ENCODE measurements at places on chromosomes 16 and 17. TPM values are rescaled to one million over a fixed set of nuclear protein-coding genes. Genes with fewer than 3 reads are reported as not detected.

- H3K27ac ChIP-seq: no peak overlapping the region
- no peaks in the 10 kb centered on the region for H3K27me3 ChIP-seq
- H3K4me1 ChIP-seq: no peaks in the 10 kb centered on the region
Observed at GRCh38 chr16:59173408-59173831, 439.3 kb upstream of the GOT2 start.

- DNase-seq: no peak
- peaks cover 6% of the 10 kb centered on the region for H3K4me1 ChIP-seq
- no peaks in the 10 kb centered on the region for H3K36me3 ChIP-seq
- H3K27me3 ChIP-seq: no peaks in the 10 kb centered on the region
Observed at GRCh38 chr17:40470932-40471828, 27.9 kb downstream of the IGFBP4 start.

DNA sequence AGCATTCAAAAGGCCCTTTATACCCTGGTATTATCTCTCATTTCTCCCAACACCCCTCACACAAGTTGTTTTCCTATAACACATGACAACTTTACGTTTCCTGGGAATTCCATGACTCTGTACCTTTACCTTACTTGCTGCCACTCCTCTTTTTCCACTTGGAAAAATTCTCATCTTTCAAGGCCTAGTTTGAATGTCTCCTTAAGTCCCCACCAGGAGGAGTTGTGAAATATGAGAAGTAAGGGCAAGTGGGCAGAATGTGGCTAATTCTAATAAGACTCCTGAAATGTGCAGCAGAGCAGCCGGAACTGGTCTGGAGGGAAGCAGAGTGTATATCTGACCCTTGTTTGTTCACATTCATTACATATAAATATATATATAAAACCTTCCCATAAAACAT is 39.7 kb downstream of the BRCA1 start:
- no peaks in the 10 kb centered on the region for H3K27me3 ChIP-seq
- no peak for DNase-seq
- H3K4me3 ChIP-seq: no peak overlapping the region
- H3K4me1 ChIP-seq: peaks cover 6% of the 10 kb centered on the region
- peaks cover 15% of the 10 kb centered on the region for H3K36me3 ChIP-seq

GRCh38 chr17:50426814-50427787 is 1.1 kb downstream of the ACSF2 start:
- no peak for DNase-seq
- H3K36me3 ChIP-seq: no peaks in the 10 kb centered on the region
- H3K4me3 ChIP-seq: peak overlapping the region; percentile 62
- peaks cover 57% of the 10 kb centered on the region for H3K4me1 ChIP-seq
- H3K27me3 ChIP-seq: no peaks in the 10 kb centered on the region

- no peak overlapping the region for H3K27ac ChIP-seq
- no peaks in the 10 kb centered on the region for H3K27me3 ChIP-seq
- H3K4me1 ChIP-seq: peaks cover 7% of the 10 kb centered on the region
- no peak overlapping the region for H3K4me3 ChIP-seq
- peak; percentile 59 for DNase-seq
Observed at GRCh38 chr17:67689534-67690177, 28.1 kb upstream of the NOL11 start.

- H3K36me3 ChIP-seq: no peaks in the 10 kb centered on the region
- no peak overlapping the region for H3K4me3 ChIP-seq
- no peaks in the 10 kb centered on the region for H3K4me1 ChIP-seq
- no peak overlapping the region for H3K27ac ChIP-seq
Observed at GRCh38 chr16:7517496-7517895, 184.9 kb downstream of the RBFOX1 start.

DNA sequence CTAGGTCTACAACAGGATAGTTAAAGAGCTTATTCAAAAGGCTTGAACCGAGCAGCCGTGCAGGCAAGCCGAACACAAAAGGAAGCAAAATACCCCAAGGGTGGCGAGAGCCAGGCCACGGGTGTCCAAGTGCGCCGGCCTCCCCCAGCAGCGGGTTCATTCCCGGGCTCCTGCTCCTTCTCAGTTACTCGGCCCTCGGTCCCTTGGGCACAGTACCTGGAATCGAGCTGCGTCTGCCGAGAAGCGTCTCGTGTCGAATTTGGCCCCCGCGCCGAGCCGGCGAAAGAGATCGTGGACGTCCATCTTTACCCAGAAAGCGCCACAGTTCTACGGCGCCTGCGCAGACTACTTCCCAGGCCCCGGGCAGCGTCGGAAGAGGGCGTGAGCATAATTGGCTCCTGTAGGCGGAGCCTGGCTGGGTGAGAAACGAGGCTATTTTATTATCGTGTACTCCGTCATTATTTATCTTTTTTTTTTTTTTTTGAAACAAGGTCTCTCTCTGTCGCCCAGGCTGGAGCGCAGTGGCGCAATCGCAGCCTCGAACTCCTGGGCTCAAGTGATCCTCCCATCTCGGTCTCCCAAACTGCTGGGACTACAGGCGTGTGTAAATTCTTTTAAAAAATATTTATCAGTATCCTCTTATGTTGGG is at the start of gene DDX52:
DDX52 (minus strand) TSS at position 329 of the 649 bp plus-strand sequence; CDS start at position 303, 26 bp downstream.
- H3K27ac ChIP-seq: peak within 1 kb of the TSS; percentile 86
- H3K36me3 ChIP-seq: no peaks in the 10 kb centered on the region
- H3K4me3 ChIP-seq: peak within 1 kb of the TSS; percentile 89
- peaks cover 34% of the 10 kb centered on the region for H3K27me3 ChIP-seq

GRCh38 chr16:9039210-9039609 is 52.2 kb upstream of the HAPSTR1 start:
- no peak overlapping the region for H3K27ac ChIP-seq
- no peaks in the 10 kb centered on the region for H3K27me3 ChIP-seq
- H3K36me3 ChIP-seq: no peaks in the 10 kb centered on the region
- no peaks in the 10 kb centered on the region for H3K4me1 ChIP-seq
- DNase-seq: no peak

DNA sequence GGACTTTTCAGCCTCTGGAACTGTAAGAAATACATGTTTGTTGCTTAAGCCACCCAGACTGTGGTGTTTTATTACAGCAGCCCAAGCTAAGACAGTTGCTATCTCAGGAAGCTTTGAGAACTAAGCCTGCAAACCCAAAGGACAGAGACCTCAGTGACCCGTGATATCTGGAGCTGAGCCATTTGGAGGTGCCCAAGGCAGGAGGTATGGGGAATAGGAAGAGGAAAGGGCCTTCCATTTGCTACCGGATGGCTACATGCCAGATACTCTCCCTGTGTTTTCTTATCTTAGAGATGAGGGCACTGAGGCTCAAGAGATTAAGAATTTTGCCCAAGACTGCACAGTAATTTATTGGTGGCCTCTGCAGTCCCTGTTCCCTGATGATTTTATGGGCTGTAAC is 622.1 kb upstream of the CDH5 start:
- DNase-seq: no peak
- no peak overlapping the region for H3K27ac ChIP-seq
- no peaks in the 10 kb centered on the region for H3K36me3 ChIP-seq
- no peaks in the 10 kb centered on the region for H3K27me3 ChIP-seq
- H3K4me1 ChIP-seq: no peaks in the 10 kb centered on the region

- H3K4me1 ChIP-seq: peaks cover 17% of the 10 kb centered on the region
- no peaks in the 10 kb centered on the region for H3K36me3 ChIP-seq
- no peak overlapping the region for H3K4me3 ChIP-seq
- no peak overlapping the region for H3K27ac ChIP-seq
- no peaks in the 10 kb centered on the region for H3K27me3 ChIP-seq
- DNase-seq: no peak
Observed at GRCh38 chr16:24995469-24995868, 19.7 kb downstream of the ARHGAP17 start.

DNA sequence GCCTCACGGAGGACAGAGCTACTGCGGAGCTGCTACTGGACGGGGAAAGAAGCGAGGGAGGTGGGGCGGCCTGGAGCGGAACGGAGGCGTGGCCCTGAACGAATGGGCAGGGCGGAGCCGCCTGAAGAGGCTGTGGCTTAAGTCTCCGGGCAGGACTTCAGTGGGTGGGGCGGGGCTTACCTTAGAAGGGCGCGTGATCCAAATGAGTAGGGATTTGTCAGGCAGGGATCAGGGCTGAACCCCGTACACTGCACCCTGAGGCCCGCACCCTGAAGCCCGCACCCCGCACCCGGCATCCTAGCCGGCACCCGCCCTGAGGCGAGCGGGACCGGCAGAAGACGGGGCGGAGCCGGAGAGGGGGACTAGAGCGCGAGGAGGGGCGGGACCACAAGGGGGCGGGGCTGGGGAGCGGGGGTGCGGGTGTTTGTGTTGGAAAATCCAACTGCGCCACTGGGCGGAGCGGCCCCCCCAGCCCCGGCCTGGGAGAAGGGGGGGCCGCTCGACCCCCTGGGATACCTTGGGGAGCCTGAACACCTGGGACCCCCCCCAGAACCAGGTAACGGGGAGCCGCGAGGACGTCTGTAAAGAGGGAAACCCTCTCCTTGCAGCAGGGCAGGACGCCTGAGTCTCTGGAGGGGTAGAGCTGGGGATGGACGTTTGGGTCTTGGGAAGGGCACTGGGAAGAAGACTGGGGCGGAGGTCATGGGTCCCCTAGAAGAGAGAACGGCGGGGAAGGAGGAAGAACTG is at the start of gene KDM6B:
KDM6B (plus strand) TSS at position 423 of the 747 bp plus-strand sequence. CDS start 11,338 bp downstream, outside the sequence.
- H3K27ac ChIP-seq: peak within 1 kb of the TSS; percentile 98
- no peaks in the 10 kb centered on the region for H3K27me3 ChIP-seq
- peaks cover 38% of the 10 kb centered on the region for H3K4me1 ChIP-seq
- H3K4me3 ChIP-seq: peak within 1 kb of the TSS; percentile 83

GRCh38 chr17:64008830-64009229 is 10.7 kb downstream of the PRR29 start:
- no peak for DNase-seq
- H3K27me3 ChIP-seq: no peaks in the 10 kb centered on the region
- no peak overlapping the region for H3K4me3 ChIP-seq
- H3K36me3 ChIP-seq: no peaks in the 10 kb centered on the region
- peak overlapping the region; percentile 64 for H3K27ac ChIP-seq

DNA sequence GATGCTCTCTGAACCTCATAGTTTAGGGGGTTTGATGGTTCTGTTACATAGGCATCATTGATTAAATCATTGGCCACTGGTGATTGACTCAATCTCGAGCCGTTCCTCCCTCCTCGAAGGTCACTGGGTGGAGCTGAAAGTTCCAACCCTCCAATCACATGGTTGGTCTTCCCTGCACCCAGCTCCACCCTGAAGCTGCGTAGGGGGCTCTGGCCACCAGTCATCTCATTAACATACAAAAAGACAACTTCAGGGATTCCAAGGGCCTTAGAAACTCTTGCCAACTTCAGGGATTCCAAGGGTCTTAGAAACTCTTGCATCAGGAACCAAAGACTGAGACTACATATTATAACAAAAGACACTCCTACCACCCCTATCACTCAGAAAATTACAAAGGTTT is 306.5 kb upstream of the TNRC6C start:
- no peaks in the 10 kb centered on the region for H3K4me1 ChIP-seq
- H3K27ac ChIP-seq: no peak overlapping the region
- peaks cover 26% of the 10 kb centered on the region for H3K27me3 ChIP-seq
- H3K4me3 ChIP-seq: no peak overlapping the region
- H3K36me3 ChIP-seq: no peaks in the 10 kb centered on the region

- no peak overlapping the region for H3K4me3 ChIP-seq
- H3K27ac ChIP-seq: no peak overlapping the region
Observed at GRCh38 chr16:27514806-27515205, 34.9 kb downstream of the GTF3C1 start.

DNA sequence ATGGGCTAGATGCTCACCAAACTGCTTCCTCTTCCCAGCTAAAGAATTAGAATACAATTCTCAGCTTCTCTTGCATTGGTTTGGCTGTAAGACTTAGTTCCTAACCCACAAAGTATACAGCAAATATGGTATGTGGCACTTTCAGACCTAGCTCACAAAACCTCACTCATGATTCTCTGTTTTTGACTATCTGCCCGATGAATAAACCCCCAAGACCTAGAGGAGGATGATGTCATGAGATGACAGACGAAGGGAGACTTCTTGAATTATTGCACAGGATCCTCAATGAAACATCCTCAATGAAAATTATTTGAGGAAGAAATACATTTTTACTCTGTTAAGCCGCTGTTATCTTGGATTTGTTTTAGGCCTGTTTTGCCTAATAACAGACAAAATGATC is 14.3 kb downstream of the CNOT1 start:
- H3K27ac ChIP-seq: no peak overlapping the region
- no peaks in the 10 kb centered on the region for H3K27me3 ChIP-seq
- DNase-seq: no peak

GRCh38 chr17:60091109-60091508 is 12.4 kb upstream of the HEATR6 start:
- no peaks in the 10 kb centered on the region for H3K4me1 ChIP-seq
- no peak overlapping the region for H3K4me3 ChIP-seq
- no peaks in the 10 kb centered on the region for H3K27me3 ChIP-seq

DNA sequence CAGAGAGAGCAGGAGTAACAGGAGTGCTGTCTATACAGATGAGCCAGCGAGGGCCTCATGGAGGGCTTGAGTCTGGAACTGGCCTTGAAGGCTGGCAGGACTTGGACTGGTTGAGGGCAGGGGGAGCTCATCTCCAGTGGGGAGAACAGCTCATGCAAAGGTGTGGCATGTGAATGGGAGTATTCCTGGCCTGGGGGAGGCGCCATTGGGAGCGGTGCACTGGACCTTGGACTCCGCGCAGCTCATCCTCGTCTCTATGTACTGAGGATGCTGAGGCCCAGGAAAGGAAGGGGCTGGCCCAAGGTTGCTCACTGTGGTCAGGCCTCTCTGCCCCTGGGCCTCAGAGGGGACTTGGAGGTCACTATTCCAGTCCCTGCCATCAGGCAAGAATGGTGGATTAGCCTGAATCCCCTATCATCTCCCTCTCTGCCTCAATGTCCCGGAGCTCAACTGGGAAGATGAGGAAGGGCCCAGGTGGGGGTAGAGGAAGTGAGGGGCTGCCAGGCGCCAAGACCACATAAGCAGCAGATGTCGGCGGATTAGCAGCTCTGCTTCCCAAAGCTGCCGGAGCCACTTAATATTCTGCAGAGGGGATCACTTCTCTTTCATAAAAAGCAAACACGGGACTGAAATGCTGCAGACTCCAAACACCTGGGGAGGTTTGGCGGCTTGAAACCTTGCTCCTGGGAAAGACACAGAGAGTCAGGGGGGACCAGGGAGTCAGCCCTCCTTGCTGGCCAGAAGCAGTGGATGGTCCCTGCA is 88.9 kb downstream of the SDK2 start:
- no peaks in the 10 kb centered on the region for H3K4me1 ChIP-seq
- H3K27ac ChIP-seq: no peak overlapping the region
- no peak overlapping the region for H3K4me3 ChIP-seq
- H3K27me3 ChIP-seq: peaks cover 37% of the 10 kb centered on the region
- H3K36me3 ChIP-seq: no peaks in the 10 kb centered on the region

DNA sequence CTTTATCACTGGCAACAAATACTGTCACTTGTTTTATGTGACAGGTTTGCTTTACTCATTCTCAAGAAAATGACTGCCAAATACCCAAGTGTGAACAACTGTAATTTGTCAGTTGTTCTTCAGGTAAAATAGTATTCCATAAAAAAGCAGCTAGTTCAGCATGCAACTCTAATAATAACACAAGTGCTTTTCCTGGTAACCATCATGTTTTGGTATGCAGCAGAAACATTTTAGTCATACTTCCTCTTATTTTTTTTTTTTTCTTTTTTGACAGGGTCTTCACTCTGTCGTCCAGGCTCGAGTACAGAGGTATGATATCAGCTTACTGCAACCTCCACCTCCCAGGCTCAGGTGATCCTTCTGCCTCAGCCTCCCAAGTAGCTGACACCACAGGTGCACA is 4.6 kb downstream of the TERF2 start:
- H3K36me3 ChIP-seq: peaks cover 69% of the 10 kb centered on the region
- H3K4me1 ChIP-seq: peaks cover 5% of the 10 kb centered on the region

The NLE1 gene
- 22.4 TPM for polyA plus RNA-seq

The EFNB3 gene
- 23.4 TPM for polyA plus RNA-seq

The EIF1 gene
- 782 TPM for polyA plus RNA-seq

The GCGR gene
- polyA plus RNA-seq: 0.26 TPM

The P2RX5 gene
- 0.63 TPM for polyA plus RNA-seq

The C17orf107 gene
- 1.5 TPM for polyA plus RNA-seq

The TRPV3 gene
- polyA plus RNA-seq: 1.6 TPM

The LITAFD gene
- not detected for polyA plus RNA-seq

The RAB11FIP4 gene
- polyA plus RNA-seq: 7.2 TPM

The SHCBP1 gene
- polyA plus RNA-seq: 14.0 TPM
